HL-60 (cell line): ENCODE measurements at places on chromosomes 3 and 15.

DNA sequence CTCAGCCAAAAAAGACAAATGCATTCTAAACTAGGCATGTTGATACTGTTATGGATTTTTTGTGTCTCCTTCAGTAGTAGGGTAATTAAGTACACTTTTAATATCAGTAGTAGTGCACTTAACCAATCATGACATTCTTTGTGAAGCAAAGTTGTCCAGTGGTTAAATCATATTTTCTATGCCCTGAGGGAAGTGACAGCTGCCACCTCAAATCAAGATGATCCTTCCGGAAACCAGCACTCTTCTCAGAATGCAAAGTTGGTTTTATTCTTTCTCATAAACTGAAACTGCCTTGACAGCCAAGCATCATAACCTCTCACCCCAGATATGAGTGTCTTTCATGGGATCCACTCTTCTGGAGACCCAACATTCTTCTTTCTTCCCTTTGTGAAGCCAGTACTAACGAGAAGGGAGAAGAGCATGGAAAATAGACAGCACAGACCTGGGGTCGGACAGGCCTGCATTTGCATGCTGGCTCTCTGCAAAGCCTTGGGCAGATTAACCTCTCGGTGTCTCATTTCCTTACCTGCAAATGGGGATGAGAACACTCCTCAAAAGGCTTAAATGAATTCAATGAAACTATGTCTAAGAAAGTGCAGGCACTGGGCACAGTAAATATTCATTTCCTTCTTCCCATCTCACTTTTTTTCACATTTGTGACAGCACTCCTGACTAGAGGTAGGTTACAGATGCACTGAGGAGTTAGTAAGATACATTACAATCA, 13.2 kb downstream of the AAGAB start:
- no peak for DNase-seq

DNA sequence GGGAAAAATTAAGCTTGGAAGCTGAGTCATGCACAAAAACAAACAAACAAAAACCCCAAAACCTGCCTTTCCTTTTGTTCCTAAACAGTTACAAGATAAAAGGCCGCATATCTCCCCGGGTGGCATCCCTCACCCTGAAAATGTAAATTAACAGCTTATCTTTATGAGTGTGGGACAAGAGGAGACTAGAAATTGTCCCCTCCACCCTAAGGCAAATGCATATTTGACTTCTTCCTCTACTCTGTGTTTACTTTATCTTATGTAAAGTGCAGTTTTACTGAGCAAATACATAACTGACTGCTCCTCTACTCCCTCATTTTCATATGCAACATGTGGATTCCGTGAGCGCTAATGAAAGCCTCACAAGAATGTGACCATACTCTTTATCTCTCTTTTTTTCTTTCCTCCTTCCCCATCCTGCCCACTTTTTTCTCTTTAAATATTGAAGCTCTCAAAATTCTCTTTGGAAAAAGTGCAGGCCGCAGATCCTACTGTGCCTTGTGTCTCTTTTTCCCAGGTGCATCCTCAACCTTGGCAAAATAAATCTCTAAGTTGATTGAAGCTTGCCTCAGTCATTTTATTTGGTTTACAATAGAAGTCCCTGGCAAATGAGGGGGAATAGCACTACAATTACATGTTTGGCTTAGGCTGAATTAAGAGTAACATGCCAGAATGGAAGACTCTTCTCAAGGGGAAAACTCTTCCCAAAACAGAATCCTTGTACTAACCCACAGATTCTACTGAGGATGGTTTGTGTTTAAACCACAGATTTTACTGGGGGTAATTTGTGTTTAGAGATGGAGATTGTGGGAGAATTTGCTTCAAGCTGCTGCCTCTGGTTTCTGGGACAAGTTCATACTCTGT, 72.7 kb upstream of the WDR72 start:
- no peak for DNase-seq

GRCh38 chr3:75781079-75781745, 4.1 kb downstream of the ZNF717 start:
- no peak for DNase-seq

DNA sequence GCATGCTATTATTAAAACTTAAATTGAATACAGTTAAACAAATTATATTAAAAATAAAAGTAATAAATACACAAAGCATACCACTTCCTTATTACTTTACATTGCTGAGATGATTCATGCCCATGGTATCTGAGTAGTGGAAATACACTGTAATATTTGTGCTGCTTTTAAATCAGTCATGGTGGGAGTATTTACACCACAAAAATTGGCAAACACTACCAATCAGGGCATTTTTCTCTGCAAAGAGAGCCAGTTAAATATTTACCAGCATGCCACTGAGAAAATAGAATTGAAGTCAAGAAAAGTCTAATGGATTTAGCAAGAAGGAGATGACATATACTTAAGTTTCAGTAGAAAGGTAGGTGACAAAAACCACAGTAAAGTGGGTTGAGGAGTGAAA, 19.6 kb downstream of the PPARG start:
- DNase-seq = no peak

DNA sequence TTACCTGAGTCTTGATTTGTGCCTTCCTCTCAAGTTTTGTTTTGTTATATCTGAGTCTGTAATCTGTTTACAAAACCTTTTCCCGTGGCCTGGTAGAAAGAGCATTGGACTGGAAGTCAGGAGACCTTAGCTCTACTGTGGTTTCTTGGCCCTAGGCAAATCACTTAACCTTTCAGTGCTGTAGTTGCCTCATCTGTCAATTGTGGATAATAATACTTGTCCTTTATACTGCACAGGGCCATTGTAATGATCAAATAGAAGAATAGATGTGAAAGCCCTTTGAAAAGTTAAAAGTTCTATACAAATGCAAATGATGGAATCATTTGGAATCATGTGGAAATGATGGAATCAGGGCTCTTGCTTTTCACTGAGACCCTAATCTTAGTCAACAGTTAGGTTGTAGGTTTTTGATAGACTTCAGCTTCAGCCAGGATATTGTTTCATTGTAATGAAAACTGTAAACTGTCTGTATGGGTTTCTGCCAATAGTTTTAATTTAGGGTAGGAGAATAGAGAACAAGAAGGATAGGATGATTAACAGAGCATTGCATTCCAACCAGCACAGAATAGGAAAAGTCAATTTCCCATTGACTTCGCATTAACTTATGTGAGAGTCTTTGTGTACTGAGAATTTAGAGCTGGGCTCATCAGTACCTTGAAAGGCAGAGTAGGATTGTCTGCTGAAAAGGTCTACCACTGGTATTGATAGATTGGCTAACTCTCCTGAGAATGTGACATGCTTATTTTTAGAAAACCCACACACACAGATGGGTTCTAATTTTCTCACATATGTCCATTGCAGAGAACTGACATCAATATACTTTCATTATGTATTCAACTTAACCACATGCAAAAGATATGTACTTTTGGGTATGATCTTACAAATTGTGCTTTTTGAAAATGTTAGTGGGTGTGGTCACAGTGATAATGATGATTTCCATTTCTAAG, 21.8 kb downstream of the MAP2K5 start:
- DNase-seq = no peak

DNA sequence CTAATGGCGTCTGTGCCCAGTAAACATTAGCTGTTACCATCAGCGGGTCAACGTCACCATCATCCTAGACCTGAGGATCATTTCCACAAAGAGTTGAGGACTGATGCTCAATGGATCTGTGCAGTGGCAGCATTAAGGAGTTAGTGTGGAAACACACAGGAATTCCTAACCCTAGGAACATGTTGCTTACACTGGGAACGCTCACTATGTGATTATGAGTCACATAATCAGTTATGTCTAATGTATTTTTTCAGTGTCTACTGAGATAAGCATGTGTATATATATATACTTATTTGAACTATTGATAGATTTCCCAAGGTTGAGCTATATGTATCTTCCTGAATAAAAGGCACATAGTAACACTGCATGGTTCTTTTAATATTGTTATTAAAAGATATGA, 19.0 kb downstream of the ARNT2 start:
- DNase-seq = no peak

- DNase-seq = no peak
Observed at GRCh38 chr3:184946917-184947316, 135.0 kb downstream of the VPS8 start.

DNA sequence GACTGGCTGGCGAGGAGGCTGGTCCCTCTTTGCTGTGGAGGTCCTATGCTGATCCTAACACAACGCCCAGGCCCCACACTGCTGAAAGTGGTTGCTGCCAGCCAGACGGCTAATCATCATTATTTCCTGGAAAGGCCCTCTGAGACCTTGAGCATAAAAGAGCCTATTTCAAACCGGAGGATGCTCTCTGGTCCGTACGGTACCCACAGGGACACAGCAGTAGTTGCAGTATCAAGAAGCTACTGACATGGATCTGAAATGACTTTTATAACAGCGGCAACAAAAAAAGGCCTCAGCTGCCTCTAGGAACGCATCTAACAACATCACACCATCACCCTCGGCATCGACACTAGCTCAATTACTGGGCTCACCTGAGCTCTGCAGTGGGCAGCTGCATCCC, 59.1 kb upstream of the FOXB1 start:
- no peak for DNase-seq

GRCh38 chr3:153052096-153052460, 109.9 kb upstream of the RAP2B start:
- no peak for DNase-seq
